Keratinocyte (primary cell): ENCODE measurements at places on chromosomes 6 and 20. TPM values are rescaled to one million over a fixed set of nuclear protein-coding genes. Genes with fewer than 3 reads are reported as not detected.

MICA gene
- polyA plus RNA-seq: 59.9 to 81.8 TPM (median 67.7 TPM) in 3 replicates

ANGPT4 gene
- not detected in 3 replicates for polyA plus RNA-seq

ABT1 gene
- 16.0 to 21.4 TPM (median 16.8 TPM) in 3 replicates for polyA plus RNA-seq

- DNase-seq: no peak
Measured at GRCh38 chr20:59920944-59921343, 12.5 kb downstream of the SYCP2 start.

DNA sequence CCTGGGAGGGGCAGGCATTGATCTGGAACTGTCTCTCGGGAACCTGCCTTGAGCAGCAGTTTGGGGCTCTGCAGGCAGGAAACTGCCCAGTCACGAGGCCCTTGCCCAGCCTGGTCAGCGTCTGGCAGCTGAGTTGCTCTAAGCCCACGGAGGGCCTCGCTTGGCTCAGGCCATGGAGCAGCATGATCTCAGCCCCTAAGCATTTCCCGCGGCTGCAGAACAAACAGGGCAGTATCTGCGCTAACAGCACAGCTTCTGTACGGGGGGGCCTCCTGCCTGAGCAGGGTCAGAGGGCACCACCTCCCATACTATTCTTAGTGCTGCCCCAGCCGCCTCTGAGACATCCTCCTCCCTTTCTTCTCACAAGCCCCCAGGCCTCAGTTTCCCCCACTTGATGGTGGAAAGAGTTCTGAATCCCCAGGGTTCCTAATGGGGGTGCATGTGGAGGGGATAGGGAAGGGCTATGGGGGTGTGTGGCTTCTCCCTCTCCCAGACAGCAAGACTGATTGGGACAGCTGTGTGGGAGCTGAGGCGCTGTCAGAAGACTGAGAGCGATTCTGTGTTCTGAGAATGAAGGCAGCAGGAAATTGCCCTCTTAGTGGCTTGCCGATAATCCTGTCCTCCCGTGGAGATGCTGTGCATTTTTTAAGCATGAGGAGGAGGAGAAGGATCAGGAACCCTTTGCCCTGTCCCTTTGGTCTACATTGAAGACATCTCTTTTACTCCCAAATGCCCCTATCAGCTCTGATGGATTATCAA is 46.4 kb downstream of the MOCS1 start:
- no peak for DNase-seq

GRCh38 chr6:12718015-12718414 is 1.4 kb downstream of the PHACTR1 start:
- DNase-seq: no peak

- DNase-seq: no peak
Measured at GRCh38 chr20:60220706-60221105, 262.5 kb downstream of the CDH26 start.

DNA sequence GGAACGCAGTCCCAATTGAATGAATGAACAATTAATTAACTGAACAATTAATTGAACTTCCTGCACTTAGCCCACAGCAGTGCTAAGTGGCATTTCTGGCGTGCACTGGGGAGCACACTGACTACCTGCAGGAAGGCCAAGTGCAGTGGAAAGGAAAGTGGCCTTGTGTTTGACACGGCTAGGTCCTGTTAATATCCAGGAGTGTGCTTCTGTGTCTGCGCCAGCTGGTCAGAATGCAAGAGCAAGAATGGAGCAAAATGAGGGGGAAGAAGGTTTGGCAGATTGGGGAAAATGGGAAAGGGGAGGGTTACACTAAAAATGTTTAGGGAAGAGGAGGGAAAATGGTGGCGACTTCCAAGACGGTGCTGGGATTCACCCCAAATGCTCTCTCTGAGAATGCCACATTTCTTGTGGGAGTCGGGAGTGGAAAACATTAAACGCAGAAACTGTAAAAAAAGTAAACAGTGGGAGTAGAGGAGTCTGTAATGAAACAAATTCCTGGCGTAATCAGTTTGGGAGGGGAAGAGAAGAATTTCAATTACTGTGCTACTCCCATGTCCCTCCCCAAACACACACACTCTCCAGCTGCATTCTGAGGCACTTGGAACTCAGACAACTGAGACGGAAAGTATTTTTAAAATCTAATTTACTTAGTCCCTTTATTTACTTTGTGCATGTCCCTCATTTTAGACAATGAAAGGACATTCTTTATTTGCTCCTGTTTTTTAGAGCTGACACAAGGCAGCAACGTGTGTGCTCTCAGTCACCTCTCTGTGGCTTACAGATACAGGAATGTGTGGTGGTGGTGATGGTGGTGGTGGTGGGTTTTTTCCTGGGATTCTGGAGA is 64.1 kb downstream of the CLIC5 start:
- no peak for DNase-seq

GRCh38 chr6:82419132-82419581 is 55.5 kb downstream of the TPBG start:
- DNase-seq: no peak
